Fibroblast of skin of left quadriceps (primary cell): ENCODE measurements at places on chromosomes 11 and 22.

DNA sequence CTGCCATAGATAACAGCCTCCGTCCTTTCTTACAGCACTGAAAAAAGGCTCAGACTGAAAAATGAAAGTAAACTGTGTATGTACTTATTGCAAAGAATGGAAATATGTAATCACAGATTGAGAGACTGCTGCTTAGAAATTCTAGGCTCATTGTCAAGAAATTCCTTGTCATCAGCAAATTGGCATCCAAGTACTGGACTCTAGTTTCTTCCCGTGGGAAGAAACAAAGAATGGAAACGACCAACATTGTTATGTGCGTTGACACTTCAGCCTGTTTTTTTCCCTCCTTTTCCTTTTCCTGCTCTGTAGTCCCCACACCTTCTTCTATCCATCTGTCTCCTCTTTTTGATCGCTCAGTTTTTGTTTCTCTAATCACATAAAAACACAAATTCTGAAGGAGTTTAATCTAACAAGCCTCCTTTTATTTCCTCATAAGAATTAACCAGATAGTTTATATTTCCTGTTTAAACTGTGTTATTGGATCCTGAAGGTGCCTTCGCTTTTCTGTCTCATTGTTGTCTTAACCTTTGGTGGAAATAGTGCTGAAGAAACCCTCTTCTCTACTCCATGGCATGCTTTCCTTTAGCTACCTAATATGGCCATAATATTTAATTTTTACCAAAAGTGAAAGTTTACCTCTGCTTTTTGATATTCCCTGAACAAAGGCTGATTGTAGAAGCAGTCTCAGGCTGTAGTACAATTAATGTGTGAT is 20.0 kb upstream of the CASP12 start:
- DNase-seq, result peak; percentile 48

- no peak for DNase-seq
Measured at GRCh38 chr11:15988693-15989231, 367.6 kb downstream of the SOX6 start.

DNA sequence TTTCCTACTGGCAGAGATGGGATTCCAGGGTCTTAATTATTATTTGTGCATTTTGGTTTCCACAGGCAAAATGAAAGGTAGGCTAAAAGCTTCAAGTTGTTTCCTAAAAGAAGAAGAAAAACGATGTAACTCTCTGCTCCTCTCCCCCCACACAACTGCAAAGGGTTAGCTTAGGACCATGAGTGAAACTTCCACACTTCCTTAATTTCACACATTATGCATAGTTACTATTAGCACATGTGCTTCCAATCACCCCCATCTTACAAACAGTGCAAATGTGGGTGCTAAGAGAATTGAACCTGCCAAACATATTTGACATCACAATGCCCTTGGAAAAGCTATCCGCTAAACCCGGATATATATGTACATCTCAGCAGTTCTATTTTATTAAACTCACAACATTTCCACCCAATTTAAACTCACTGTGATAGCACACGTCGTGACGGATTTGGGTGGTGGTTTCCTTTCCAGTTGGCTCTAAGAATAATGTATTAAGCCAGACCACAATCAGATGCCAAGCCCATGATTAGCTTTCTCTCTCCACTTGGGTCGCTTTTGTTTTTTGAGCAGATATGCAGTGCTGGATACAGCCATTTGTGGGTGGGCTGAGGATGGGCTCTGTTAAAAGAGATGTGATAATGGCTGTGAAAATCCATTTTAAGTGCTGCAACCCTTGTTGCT is 245.0 kb upstream of the POU2AF2 start:
- DNase-seq, result no peak

- no peak for DNase-seq
Measured at GRCh38 chr11:117704395-117705100, 92.5 kb downstream of the DSCAML1 start.

DNA sequence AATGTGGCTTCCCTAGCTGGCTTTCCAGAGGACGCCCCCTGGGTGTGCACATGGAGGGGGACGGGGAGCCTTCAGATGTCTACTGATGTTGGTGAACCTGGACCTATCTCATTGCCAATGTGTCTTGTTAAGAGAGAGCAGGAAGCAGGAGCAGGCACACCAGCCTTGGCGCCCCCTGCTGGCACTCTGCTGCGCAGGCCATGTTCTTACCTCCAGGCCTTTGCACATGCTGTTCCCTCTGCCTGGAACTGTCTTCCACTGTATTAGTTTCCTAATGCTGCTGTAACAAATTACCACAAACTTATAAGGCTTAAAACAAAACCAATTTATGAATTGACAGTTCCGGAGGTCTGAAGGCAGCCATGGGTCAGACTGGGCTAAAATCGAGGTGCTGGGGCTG is 23.6 kb upstream of the MN1 start:
- DNase-seq, result no peak

GRCh38 chr11:85750646-85751045 is 60.3 kb downstream of the SYTL2 start:
- DNase-seq, result no peak

DNA sequence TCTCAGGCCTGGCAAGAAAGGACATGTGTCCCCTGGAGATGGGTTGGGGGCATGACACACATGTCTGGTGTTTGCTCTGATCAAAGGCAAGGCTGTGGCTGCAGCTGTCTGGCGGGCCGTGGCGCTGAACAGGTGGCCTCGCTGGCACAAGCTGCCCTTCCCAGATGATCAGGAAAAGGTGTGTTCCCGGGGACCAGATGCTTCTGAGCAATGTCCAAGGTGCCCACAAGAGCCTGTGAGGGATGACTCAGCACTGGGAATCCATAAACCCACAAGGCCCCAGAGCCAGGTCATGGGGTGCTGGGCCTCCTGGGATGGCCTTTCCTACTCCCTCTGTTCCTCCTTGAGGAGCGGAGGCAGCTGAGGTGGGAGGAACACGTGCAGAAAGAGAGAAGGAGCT is 9.7 kb upstream of the LRP5 start:
- no peak for DNase-seq

DNA sequence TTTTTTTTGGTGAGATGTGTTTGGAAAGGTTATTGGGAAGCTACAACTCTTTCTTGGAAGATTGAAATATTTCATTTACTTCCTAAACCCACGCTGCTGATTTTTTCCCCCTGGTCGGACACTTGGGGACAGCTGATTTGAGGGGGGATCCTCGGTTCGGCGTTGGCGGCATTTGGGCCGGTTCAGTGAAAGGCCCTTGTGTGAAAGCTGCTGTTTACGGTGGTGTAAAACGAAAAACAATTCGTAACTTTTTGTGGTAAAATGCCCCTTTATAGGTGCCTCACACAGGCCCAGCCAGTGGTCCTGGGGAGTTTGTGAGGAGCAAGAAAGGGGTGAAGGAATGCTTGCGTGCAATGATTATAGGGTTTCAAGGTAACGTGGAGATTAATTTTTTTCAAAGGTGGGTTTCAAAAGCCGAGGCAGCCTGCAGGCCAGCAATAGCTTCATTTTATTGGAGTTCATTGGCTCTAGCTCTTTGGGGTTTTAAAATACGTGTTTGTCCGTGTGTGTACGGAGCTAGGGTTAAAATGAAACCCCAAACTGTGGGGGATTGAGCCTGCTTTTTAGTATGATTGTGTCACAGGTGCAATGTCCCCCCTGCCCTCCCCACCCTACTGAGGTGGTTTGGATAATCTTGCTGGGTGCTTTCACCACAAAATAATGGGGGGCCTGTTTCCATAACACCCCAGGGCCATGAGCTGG is 77.2 kb upstream of the PPARA start:
- no peak for DNase-seq

GRCh38 chr11:12074529-12075195 is 35.7 kb upstream of the MICAL2 start:
- DNase-seq, result no peak
